MG63 (cell line): ENCODE measurements at places on chromosomes 16 and 17.

- DNase-seq = no peak
Measured at GRCh38 chr17:12085076-12085949, 64.6 kb downstream of the MAP2K4 start.

DNA sequence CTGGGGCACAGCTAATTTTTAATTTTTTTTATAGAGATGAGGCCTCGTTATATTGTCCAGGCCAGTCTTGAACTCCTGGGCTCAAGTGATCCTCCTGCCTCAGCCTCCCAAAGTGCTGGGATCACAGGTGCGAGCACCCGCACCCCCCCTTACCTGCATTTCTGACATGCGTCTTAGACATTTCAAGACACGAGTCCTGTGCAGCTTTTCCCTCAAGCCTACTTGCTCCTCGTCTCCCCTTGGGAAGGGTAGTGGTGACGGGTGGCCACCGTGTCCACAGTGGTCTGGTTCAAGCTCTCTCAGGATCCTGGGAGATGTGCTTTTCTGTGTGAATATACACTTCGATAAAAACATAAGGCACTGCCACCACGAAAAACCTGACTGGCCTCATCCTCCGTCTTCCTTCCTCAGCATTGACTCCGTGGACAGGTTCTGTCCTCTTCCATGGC lies 9.6 kb downstream of the CANT1 start:
- no peak for DNase-seq

- no peak for DNase-seq
Measured at GRCh38 chr17:16491131-16491702, 776 bp downstream of the LRRC75A start.

DNA sequence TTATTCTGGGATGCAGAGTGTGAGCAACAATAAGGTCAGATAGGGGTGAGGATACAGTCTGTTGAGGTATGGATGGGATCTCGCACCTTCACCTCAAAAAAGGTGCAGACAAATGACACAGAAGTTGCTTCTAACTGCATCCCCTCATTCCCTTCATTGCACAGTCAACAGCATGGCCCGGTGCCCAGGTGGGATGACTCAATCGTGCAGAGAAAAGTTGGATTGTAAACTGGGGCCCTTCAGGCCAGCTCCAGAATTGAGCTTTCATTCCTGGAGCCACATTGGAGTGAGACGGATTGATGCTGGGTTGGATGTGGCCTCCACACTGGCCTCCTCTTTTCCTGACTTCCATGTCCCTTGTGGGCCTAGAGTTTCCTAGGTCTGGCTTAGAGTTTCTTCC lies 977.4 kb downstream of the KCNJ18 start:
- DNase-seq = no peak

- no peak for DNase-seq
Measured at GRCh38 chr17:50075446-50076032, 19.6 kb upstream of the PDK2 start.

DNA sequence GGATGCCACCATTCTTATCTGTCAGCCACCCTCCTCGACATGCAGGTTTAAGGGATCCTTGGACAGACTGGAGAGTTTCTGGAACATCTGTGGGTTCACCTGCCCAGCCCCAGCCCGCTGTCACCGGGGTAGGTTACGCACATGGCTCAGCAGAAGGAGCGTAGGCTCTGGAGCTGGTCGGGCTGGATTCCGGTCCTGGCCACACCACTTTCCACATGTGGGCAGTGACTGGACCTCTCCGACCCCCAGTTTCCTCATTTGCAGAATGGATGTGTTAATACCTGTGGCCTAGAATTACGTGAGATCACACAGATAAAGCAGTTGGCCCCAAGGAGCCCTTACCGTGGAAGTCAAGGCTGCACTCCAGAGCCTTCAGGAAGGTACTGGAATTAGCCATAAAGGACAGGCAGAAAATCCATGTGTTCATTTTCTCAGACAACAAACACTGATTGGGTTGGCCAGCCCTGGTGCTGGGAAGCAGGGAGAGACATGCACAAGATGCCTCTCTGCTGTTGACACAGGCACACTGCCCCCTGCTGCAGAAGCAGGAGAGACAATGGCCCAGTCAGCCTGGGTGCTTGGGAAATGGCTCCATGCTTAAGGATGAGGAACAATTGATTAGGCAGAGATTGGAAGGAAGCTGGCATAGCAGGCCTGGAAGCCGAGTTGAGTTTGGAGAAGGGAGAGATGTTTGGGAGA lies 58.8 kb downstream of the SF3B3 start:
- no peak for DNase-seq

GRCh38 chr16:6104428-6104827 lies 1006.8 kb upstream of the EEF2KMT start:
- DNase-seq = no peak

GRCh38 chr16:46673320-46674013 lies 15.5 kb downstream of the VPS35 start:
- DNase-seq = peak; percentile 37

DNA sequence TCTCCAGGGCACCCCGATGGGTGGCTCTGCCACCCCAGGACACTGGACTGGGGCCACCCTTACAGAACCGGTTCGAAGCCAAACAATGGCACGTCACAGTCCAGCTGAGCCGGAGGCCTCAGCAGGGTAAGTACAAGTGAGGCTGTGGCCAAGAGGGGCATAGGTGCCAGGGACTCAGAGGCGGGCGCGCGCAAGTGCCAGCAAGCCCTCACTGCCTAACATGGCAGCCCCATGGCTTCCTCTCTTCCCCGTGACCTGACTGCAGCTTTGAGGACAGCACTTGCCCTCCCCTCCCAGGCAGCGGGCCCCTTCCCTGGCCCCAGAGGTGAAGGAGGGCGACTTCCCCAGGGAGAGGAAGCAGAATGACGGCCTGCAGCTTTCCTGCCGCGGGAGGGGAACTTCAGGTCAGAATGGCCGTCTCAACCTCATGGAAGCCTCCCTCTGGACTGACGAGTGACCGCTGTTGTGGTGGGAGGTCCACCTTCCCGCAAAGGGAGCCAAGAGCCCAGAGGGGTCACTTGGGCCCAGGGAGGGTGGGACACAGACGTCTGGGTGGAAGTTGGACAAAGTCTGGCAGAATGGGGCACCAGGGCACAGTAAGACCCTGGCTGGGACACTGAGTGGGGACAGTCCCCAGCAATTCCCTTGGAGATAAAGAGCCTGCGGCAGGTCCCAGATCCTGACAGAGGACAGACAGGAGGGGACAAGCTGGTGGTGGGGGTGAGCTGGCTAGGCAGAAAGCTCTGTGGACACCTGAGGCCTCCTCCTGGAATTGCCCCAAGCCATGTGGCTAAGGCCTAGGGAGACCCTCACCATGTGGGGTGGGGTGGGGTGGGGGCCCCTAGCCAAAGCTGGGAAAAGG lies 52.1 kb upstream of the TOB1 start:
- no peak for DNase-seq

GRCh38 chr16:24010440-24011089 lies 174.8 kb downstream of the PRKCB start:
- DNase-seq = peak; percentile 34

DNA sequence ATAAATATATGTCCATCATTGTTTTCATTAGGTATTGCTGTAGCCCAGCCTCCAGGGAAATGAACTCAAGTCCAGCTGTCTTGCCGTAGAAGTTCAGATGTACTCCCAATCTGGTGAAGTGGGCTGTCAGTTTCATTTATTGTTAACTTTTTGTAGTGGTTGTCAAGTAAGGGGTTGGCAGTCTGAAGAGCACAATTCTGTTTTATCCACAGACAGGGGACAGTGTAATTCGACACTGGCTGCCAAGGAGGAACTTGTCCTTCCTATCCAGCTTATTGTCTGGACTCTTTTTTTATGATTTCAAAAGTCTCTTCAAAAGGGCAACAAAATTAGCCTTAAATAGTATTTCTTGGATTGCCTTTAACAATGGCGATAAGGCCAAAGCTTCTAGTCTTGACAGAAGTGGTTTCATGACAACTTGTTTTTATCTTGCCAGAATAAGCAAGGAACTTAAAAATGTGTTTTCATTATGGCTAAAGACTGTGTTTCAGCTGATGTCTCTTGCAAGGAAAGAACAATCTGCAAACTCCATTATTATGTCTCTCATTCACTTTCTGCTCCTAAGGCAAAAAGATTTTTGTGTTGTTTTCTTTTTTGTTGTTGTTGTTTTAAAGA lies 73.9 kb upstream of the TANC2 start:
- DNase-seq = no peak

DNA sequence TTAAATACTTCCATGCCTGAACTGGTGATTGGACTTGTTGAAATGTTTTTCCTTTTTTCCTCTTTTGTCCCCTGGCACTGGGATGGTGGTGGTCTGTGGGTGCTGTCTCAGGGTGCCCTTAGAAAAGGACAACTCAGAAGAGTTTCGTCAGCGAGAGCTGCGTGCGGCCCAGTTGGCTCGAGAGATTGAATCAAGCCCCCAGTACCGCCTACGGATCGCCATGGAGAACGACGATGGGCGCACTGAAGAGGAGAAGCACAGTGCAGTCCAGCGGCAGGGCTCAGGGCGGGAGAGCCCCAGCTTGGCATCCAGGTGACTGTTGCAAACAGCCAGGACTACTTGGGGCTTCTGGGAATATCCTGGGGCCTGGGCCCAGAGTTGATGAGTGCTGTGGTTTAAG lies 6.9 kb downstream of the ATXN2L start:
- DNase-seq = no peak

GRCh38 chr17:78118801-78119241 lies 9.7 kb downstream of the TMC6 start:
- DNase-seq = no peak

- DNase-seq = no peak
Measured at GRCh38 chr16:27449434-27450195, 47.6 kb downstream of the IL21R start.

DNA sequence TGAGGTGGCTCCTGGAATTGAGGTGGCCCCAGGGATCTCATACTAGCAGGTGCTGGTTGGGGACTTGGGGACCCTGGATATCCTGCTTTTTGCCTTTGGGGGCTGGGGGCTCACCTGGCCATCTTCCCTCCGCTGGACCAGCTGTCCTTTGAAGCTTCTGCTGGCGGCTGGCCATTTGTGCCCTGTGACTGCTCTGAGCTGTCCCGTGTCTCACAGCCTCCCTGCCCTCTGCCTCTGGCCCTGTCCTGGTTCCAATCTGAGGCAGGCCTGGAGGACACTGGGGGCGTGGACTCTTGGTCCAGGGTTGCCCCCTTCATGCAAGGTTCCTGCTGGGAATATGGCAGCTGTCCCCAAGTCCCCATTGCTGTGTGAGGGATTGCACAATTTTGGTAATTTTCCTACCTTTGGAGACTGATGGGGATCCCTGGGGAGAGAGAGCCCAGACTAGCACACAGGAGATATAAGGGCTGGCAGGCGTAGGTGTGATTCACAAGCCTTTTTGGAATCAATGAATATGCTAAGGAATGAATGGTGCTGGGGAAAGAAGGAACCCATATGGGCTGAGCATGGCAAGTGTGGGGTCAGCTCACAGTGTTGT lies 19.2 kb downstream of the ADCY7 start:
- peak; percentile 25 for DNase-seq

DNA sequence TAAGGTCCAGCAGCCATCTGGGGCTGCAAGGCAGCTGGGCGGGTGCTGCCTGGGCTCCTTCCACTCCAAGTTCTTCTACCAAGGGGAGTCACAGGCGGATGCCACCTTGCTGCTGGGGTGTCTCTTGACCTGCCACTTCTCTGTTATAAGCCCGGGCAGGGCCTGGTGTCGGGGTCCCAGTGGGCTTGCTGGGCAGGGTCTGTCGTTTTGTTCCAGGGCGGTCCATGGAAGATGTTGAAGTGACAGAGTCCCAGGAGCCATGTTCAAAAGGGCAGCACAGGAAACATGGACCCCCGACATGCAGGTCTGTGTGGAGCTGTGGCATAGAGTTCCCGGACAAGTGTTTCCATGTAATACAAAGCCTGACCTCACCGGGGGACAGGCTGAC lies 91.1 kb downstream of the TNFRSF13B start:
- no peak for DNase-seq

- DNase-seq = no peak
Measured at GRCh38 chr17:66620528-66620927, 214.4 kb upstream of the CACNG5 start.

DNA sequence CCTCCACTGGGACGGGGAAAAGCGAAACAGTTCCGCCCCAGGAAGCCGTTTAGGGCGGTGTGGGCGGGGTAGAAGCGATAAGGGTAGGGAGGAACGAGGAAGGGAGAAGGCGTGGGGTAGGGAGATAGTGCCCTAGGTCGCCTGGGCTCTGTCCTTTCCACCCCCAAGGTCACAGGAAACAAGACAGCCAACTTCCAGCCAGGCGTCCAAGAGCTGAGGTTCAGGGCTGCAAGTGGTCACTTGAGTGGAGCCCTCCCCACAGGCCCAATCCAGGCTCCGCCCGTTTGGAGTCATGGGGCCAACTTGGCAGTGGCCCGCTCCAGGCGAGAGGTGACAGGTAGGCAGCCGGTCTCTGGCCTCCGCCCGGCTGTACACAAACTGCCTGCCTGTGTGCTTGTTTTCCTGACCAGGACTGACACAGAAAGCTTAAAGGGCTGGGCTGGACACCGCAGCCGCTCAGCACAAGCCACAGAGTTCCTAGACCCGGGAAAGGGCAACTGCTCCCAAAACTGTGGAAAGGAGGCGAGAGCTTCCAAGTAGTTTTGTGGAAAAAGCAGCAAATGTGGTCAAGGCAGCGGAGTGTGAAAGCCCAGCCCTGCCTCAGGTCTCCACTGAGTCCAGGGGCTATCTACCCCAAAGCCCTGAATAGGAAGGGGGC lies at the start of gene RILP:
Gene RILP, minus strand, starts transcription at position 23 of the 658 bp plus-strand sequence. CDS start 62 bp downstream, outside the sequence.
- no peak for DNase-seq

GRCh38 chr16:24075931-24076716 lies 180.0 kb upstream of the CACNG3 start:
- no peak for DNase-seq

DNA sequence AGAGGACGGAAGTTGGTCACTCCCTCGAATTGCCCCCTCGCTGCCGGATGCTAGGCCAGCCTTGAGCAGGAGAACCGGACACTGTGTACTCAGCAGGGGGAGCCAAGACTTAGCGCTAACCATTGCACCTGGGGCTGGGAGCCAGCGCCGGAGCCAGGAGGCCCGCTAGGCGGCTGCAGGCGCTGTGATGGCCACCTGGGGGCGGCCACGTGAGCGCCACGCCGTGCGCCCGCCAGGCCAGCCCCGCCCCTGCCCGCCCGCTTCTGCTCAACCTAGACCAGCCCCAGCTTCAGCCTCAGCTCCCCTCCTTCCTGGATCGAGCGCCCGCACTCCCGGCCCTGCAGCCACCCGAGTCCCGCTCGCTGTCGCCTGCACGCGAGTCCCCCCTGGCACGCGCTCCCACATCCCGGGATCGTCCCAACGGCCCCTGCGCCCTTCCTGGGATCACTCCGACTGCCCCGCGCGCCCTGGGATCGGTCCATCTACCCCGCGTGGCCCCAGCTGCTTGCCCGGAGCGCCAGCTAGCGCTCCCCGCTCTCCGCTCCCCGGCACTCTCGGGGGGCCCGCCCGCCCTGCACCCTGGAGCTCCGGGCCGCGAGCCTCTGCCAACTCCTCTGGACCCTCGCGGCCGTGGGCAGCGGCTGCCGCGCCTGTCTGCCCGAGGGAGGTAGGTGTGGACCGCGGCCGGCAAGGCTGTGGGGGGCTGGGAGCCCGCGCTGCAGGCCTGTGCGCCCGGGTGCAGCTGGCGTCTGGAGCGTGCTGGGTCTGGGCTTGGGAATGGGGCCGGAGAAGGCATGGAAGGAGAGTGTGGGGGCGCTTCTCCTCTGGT lies at the start of gene EEF2K:
Gene EEF2K, plus strand, starts transcription at position 266 of the 829 bp plus-strand sequence. CDS start 19,452 bp downstream, outside the sequence.
- DNase-seq = peak; percentile 96
